CD4-positive, alpha-beta T cell treated with Interleukin-6 at 100 ng/mL for 8 hours (primary cell): ENCODE measurements at places on chromosomes 2 and 18.

DNA sequence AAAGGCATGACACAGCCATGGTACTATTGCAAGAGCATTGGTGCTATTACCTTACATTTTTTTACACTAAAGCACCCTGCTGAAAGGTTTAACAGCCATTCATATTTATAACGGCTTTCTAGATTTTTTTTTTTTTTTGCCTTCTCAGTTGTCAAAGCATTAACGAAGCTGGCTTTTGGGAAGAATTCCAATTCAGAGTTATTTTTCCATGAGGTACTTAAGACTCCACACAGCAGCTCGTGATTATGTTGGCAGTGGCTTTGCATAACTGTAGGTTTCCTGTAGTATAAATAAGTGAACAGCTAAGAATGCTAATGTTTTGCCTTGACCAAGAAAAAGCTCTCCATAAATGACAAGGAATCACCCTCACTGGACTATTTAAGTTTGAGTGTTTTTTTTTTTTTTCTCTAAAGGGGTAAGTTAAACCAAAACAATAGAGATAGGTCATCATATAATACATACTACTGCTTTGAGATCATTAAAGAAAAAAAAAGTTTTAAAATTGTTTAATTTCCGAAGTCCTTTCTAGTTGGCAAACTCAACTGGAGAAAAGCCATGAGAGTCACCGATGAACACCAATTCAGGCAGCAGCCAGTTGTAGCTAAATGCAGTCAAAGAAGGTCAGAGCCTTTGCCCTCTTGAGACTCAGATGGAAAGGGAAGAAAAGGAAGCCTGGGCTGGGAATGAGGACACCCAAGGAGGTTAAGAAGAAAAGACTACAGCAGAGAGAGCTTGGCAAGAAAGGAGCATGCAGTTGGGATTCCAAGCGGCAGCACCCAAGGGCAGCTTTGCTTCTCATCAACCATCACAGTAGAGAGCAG lies 187.4 kb upstream of the NCKAP5 start:
- DNase-seq: no peak

DNA sequence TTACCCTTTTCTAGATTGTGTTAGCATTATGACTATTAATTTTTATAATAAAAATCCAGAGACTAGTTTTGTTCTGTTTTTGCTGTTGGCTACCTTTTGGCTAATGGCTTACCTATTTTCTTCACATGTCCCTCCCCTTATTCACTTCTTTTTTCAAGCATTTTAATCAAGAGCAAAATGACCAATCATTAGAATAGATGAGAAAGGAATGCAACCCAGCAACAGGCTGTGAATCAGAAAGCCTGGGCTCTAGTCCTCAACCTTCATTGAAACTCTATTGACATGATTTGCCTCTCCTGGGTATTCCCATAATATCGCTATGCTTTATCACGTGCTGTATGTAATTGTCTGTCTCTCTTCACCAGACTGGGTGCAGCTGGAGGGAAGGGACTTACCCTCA lies 370.1 kb downstream of the IRS1 start:
- DNase-seq: no peak

DNA sequence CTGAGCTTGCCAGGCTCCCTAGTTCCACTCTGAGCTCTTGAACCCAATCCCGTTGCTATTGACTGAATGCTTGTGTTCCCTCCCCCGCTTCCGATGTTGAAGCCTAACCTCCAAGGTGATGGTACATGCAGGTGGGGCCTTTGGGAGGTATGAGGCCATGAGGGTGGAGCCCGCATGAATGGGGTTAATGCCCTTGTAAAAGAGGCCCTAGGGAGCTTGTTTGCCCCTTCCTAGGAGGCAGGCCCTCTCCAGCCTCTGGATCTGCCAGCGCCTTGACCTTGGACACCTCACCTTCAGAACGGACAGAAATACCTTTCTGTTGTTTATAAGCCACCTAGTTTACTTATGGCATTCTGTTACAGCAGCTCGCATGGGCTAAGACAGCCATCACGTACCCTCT lies 71.6 kb downstream of the TFCP2L1 start:
- DNase-seq: no peak

- DNase-seq: no peak
Measured at GRCh38 chr18:79384834-79385233, 10.9 kb upstream of the NFATC1 start.

GRCh38 chr2:191478799-191479679 lies 198.9 kb upstream of the NABP1 start:
- no peak for DNase-seq

- DNase-seq: peak; percentile 15
Measured at GRCh38 chr2:100964222-100964621, 37.9 kb upstream of the RPL31 start.

DNA sequence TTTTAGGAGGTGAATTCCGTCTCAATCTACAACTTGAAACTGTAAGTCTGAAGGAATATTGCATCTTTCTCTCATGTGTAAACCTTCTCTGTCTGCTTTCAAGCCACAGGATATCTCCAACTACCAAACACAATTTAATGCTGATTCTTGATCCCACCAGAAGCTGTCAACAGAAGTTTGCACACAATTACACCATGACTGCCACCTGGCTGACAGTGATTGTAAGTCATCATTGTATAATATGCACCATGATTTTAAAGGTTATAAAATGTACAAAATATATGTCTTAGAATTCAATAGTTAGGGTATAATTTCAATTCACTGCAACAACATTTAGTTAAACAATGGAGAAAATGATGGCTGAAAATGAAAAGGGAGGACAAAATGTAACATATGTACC lies 18.4 kb downstream of the PREPL start:
- no peak for DNase-seq

DNA sequence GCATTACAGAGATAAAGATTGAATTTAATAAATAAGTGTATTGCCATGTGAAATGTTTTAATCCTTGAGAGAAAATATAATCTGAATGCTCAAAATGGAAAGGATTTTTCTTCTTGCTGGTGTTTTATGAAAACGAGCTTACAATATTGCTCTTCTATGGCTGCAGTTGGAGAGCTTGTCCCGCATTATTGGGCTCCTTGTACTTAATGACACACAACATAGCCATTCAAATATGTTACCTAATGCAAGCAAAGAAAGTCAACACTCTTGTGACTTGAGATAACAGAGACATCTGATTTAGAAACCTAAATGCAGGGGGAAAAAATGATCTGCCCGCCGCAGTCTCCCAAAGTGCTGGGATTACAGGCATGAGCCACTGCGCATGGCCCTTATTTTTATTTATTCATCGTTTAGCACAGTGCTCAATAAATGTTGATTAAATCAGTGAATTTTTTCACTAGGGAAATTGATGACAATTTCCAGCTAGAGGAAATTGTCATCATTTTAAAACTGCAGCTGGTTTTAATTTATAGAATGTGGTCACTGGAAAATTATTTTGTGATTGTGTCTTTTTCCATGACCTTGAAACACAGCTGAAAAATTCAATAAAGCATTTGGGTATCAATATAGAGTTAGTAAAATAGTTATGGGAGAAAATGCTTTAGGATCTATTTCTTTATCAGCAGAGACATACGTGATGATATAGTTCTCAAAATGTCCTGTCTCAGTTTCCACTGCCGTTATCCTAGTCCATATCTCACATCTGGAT lies 2.4 kb upstream of the PRKD3 start:
- no peak for DNase-seq

DNA sequence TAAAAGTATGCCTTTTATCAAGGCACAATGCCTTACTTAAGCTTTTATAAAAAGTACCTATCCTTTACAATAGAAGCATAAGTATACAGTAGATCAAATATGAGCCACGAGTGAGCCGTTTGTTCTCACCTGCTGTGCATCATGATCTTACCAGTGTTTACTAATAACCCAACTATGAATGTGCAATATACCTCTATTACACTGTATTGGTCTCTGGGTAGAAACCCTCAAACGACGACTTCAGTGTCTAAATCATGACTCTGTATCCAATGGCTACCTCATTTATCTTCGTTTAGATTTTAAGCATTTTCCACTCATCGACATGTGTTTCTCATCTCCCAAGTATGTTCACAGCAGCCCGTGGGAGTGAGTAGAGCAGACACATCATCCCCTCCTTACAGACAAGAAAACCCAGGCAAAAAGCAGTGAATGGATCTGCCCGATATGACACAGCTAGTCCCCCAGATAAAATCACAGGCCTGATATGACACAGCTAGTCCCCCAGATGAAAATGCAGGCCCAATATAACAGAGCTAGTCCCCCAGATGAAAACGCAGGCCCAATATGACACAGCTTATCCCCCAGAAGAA lies 279.8 kb downstream of the TNS1 start:
- no peak for DNase-seq

GRCh38 chr2:73163483-73164367 lies 38.6 kb upstream of the NOTO start:
- peak; percentile 63 for DNase-seq

DNA sequence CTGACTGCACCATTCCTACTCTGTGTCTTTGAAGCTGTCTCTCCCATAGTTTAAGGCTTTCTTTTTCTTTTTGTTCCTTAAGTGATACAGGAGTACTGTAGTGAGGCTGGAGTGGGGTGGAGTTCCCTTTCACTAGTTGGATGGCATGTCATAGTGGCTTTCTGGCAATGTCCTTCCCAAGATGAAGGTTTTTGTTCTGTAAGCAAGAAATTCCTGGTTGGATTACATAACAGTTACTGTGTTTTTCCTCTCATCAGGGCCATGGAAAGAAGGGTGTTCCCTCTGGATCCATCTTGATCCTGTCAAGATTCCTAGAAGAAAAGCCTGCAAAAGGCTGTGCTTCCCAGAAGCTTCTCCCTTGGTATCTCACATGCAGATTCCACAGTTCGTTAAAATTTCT lies 84.2 kb downstream of the ACKR3 start:
- no peak for DNase-seq

- DNase-seq: no peak
Measured at GRCh38 chr2:231680285-231680991, 27.9 kb upstream of the PTMA start.

- DNase-seq: no peak
Measured at GRCh38 chr2:174824068-174824467, 59.8 kb upstream of the CHRNA1 start.

DNA sequence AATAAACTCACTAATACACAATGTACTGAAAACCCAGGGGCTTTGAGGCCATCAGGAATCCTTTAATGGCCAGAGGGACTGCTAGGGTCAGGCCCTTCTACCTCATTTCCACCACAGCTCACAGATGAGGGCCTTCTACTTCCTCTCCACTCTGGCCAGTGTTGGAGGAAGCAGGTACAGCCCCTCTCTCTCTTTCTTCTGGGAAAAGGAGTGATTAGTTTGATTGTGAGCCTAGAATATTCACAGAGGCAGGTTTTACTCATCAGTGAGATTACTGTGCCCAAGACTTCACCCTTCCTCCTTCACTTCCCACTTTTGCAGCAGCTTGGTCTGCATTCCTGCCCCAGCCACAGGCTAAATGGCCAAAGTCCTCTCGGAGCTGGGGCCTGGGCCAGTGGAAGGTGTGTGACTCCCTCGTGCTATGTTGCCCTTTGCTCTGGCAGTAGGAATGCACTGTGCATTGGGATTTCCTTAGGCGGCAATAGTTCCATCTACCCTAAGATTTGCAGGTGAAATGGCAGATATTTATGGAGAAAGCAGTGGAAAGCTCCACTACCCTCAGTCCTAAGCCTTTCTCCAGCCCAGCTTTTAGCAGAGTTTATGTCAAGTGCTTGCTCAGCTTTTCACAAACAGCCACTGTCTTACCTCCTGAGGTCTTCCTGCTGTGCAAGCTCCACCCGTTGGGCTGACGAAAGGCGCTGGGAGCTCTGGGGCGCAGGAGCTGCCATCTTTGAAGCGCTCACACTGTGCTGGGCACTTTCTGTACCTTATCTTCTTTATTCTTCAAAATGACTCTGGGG lies 36.2 kb upstream of the YES1 start:
- no peak for DNase-seq

DNA sequence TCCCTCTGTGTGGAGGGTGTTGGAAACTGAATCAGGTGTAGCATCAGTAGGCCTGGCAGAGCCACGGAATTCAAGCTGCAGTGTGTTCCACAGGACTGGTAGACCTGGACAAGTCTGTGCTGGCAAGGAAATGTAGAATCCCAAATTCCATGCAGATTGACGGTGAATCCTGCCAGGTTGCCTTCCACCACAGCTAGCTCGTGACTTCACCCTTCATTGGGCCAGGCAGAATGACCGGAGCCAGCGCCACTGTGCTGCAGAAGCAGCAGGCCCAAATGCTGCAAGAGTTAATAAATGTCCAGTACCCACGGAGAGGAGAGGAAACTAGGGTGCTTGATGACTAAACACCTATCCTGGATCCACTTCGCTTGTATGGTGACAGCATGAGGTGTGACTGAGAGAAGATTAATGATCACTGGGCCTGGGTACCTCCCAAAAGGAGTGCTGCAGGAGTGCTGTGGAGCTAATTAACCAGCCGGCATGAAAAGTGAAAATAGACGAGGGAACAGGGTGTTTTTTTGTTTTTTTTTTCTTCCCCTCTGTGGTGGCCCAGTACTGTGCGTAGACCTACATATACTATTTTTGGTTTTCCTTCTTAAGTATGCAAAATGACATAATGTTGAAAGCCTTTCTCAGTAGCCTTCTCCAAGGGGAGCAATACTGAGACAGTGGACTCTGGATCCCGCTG lies 122.2 kb downstream of the TANC1 start:
- DNase-seq: no peak

DNA sequence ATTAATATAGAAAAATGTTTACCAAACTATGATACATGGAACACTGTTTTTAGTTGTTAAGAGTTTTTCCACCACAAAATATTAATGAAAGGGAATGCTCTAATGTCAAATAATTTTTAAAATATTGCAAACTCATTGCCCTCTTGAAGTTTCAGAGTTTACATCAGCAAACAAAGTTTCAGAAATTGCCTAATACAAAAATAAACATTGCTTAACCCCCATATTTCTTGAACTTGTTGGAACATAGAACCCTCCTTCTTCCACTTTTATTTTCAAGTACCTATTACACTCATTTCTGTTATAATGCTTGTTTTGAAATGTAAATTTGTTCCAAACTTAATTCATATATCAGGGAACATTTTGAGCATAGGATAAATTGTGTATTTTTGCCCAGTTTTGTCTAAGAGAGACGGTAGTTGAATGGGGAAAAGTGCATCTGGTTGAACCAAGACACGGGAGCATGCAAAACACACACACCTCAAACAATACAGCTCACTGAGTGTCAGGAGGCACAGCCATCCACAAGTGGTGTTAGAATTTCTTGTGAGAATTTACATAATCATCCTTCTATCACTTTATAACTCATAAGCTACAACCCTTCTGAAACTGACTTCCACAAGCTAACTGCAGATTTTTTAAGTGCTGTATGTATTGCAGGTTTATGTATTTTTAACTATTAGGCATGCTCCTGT lies 5.3 kb upstream of the MC4R start:
- no peak for DNase-seq

DNA sequence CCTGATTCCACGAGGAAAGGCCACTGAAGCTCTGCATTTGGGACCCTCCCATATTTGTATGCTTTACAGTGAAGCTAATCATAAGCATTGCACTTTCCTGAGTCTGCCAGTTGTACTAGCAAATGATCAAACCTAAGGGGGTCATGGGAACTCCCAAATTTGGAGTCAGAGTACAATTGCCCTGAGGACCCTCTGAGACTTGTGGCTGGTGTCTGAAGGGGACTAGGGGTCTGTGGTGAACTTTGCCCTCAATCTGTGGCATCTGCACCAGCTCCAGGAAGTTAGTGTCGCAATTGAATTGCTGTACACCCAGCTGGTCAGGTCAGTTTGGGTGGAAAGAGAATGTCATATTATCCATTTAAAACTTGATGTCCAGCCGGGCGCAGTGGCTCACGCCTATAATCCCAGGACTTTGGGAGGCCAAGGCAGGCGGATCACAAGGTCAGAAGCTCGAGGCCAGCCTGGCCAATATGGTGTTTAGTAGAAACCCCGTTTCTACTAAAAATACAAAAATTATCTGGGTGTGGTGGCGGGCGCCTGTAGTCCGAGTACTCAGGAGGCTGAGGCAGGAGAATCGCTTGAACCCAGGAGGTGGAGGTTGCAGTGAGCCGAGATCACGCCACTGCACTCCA lies 18.1 kb downstream of the SOWAHC start:
- no peak for DNase-seq
